ENCODE measurements at places on chromosomes 11 and 22.

- DNase-seq = no peak
Measured at GRCh38 chr11:12058425-12059115, 50.1 kb upstream of the DKK3 start.

DNA sequence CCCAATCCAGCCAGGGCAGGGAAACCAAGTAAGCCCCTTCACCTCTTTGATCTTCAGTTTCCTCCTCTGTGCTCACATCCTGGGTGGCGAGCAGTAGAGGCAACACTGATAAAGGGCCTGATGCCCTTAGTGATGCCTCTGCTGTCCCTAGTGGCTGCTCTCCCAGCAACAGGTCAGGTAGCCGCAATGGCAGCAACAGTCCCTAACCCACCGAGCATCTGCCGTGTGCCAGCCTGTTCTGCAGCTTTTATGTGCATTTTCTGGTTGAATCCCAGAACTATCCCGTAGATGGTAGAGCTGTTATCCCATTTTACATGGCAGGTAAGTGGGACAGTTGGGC is 5.2 kb downstream of the SCYL1 start:
- no peak for DNase-seq

GRCh38 chr11:94652735-94653284 is 85.6 kb downstream of the PIWIL4 start:
- DNase-seq = no peak

DNA sequence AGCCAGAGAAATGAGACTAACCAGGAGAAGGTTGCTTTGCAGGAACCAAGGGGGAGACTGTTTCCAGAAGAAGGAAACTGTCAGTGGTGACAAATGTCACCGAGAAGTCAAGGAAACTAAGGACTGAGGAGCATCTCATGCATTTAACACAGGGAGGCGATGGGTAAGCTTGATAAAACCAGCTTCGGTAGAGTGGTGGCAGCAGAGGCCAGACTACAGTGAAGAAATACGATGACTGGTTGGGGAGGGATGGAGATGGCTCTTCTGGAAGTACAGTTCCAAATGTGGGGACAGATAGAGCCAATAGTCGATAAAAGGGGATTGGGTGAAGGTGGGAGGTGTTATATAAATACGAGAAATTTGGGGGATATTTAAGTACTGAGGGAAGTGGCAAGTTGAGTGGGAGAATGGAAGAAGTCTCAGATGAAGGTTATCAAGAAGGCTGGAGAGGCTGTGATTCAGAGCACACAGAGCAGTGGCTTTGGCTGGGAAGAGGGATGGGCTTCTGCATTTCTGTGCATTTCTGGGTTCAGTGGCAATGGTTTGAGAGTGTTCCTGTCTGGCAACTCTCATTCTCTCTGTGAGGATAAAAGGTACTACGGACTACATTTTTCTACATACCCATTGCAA is 29.2 kb downstream of the SC5D start:
- DNase-seq = no peak

GRCh38 chr11:58195939-58196338 is 7.1 kb downstream of the OR9Q2 start:
- no peak for DNase-seq

GRCh38 chr11:121246769-121247035 is 45.9 kb upstream of the SC5D start:
- no peak for DNase-seq
